ENCODE measurements at places on chromosomes 1 and 21.

GRCh38 chr1:83694449-83694848, 304.5 kb downstream of the TTLL7 start:
- no peak for DNase-seq

DNA sequence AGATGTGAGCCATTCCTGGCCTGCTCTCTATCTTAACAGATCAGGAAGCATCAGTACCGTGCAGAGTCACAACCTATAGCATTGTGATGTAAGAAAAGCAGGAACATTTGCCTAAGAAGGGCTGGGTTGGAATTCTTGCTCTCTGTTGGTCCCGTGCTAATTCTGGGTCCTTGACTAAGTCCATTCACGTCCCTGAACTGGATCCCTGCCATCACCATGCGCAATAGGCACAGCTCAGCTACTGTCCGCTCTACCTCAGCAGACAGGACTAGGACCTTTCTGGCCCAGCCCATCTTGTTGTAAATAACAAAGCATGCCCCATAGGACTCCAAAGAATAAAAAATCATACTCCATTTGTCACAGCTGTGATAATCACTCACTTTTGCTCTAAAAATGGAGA, 175.0 kb downstream of the RGS7 start:
- no peak for DNase-seq

GRCh38 chr1:1080951-1081310, 6.8 kb upstream of the RNF223 start:
- DNase-seq: no peak

- no peak for DNase-seq
Measured at GRCh38 chr1:21543598-21543997, 34.4 kb downstream of the ALPL start.

- no peak for DNase-seq
Measured at GRCh38 chr1:43766086-43766784, 58.9 kb downstream of the ST3GAL3 start.

- DNase-seq: no peak
Measured at GRCh38 chr1:48665708-48666407, 110.8 kb downstream of the BEND5 start.

- no peak for DNase-seq
Measured at GRCh38 chr1:200684015-200684414, 14.3 kb upstream of the DDX59 start.

DNA sequence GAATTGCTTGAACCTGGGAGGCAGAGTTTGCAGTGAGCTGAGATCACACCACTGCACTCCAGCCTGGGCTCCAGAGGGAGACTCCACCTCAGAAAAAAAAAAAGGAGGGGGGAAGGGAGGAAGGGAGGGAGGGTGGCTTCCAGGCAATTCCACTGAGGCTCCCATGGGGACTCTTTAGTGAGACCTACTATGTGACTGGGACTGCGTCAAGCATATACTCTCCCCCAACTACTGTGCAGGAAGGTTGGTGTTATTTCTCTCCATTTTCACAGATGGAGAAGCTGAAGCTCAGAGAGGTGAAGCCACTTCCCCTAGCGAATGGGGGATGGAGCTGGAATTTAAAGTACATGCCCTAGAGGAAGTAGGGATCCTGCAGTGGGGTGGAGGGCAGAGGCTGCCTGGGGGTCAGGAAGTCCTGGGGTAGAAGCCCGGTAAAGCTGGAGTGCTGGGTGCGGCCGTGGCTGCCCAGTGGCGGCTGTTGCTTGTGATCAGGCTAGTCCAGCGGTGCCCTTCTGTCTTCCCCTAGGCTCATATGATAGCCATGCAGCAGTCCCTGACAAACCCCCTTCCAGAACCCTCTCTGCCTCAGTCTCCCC, 40.3 kb downstream of the RAP1GAP start:
- no peak for DNase-seq

- no peak for DNase-seq
Measured at GRCh38 chr21:34092262-34092921, 19.0 kb downstream of the MRPS6 start.

- DNase-seq: no peak
Measured at GRCh38 chr1:67689267-67690017, 4.4 kb downstream of the GADD45A start.

DNA sequence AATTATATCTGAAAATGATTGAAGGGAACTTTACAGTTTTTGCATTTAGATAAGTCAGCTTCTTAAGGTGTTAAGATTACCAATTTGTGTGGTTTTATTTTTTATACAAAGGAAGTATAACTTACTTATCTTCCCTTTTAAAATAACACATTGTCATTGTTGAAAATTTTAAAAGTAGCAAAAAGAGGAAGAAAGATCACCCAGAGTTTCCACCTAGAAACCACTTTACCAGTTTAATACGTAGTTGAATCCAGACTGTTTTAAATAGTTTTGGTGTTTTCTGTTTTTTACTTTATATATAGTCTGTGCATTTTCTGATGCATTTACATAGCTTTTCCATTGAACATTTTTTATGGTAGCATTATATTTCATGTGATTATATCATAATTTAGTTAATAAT, 6.1 kb downstream of the CCDC18 start:
- no peak for DNase-seq

DNA sequence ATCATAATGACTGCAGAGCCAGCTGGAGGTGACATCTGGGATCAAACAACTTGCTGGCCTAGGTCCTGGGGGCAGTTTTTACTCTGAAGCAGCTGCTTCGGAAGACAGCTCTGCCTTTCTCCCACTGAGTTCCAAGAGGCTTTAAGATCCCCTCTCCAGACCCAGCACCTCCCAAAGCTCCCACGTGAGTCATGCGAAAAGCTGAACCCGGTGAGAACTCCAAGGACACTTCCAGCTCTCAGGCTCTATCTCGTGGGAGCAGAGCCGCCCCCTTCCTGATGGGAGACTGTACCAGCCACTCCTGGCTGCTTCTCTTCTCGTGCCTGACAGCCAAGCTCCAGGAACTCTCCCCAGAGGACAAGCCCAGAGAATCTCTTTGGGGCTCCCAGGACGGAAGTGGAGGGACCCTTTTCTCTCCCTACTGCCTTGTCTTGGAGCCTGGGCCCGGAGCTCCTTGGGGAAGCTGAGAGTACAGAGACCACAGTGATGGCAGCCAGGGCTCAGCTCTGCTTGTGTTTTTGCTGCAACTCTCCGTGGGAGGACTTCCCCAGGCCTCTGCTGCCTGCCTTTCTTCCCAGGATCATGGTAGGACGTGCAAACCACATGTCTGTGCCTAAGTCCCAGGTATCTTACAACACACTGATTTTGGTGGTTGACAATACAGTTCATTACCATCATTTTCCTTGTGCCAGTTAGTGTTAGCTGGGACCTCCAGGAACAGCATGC, 40.6 kb downstream of the STUM start:
- DNase-seq: no peak

DNA sequence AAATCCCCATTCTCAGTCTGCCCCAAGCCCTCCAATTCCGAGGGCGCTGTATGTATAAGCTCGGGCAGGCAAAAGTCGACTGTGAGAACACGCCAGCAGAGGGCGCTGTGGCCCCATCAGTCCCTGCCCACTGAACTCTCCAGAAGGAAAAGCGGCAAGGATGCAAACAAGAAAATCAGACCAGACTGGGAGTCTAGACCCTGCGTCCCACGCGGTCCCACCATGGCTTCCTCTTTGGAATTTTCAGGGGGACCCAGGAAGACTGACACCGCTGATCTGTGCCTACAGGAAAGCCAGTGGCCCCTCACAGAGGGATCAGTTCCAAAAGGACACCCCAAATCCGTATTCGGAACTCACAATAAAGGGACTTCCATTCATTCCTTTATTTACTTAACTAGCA, 19.5 kb downstream of the TEX35 start:
- DNase-seq: peak; percentile 57

DNA sequence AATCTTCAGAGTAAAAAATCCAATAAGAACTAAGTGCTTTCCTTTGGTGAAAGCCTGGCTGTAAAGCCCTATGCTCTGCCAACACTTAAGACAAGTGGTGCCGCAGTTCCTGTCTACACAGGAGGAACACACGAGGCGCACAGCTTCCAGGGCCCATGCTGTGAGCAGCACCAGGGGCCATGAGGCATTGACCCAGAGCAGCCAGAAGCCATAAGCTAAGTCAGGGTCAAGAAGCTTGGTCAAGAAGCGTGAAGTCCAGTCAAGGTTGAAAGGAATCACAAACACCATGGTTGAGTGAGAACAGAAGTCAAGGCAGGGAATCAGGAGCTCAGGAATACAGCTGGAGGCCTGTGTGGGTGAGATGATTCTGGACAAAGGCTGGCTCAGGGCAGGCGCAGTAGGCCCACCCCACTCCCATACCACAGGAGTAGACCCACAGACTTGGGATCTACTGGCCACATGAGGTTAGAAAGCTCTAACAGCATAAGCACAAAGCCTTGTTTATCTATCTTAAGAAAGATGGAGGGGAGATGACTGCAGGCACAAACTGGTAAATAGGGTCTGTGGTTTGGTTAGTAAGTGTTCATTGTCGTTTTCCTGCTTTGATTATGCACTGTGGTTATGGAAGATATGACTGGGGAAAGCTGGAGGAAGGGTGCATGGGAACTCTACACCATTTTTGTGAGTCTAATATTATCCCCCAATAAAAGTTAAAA, 42.9 kb upstream of the RCAN3 start:
- DNase-seq: no peak

DNA sequence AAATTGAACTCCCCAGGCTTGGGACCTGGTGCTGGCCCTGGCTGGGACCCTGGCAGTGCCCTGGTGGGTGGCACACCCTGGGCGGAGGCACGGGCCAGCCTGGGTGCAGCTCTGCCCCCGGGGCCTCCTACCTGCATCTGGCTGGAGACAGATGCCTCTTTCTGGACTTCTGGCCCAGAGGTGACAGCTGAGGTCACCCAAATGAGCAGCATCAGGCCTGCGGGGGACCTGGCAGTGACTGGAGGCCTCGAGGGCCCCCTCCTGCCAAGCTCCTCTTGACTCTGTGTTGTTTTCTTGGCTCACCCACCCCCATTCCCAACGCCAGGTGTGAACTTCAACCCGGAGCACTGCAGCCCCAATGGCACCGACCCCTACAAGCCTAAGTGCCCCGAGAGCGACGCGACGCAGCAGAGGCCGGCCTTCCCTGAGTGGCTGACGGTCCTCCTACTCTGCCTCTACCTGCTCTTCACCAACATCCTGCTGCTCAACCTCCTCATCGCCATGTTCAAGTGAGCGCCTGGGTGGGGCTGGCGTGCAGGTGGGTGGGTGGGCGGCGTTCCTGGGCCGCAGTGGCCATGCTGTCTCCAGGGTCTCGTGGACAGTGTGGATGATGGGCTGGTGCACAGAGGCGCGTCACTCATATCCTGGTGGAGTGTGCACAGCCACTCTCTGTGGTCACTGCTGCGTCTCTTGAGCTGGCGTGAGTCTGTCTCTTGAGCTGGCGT, 41.6 kb upstream of the LRRC3 start:
- DNase-seq: no peak

- no peak for DNase-seq
Measured at GRCh38 chr1:166738140-166738539, 101.1 kb upstream of the POGK start.

DNA sequence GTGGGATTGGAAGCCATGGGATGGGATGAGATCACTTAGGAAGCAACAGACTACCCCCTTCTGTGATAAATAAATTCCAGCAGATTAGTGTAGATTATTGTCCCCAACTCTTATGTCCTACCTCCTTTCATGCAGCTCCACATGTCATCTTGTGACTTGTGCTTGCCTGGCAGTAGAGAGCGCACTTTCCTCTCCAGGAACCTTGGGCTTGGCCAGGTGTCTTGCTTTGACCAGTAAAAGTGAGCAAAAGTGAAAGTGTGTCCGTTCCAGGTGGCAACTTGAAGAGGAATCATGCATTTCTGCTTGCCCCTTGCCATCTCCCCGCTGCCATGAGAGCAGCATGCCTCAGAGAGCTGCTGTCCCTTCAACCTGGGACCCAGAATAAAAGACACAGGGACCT, 122.9 kb upstream of the ERG start:
- DNase-seq: no peak
